Foreskin keratinocyte (primary cell): ENCODE measurements at places on chromosomes 13 and 19.

DNA sequence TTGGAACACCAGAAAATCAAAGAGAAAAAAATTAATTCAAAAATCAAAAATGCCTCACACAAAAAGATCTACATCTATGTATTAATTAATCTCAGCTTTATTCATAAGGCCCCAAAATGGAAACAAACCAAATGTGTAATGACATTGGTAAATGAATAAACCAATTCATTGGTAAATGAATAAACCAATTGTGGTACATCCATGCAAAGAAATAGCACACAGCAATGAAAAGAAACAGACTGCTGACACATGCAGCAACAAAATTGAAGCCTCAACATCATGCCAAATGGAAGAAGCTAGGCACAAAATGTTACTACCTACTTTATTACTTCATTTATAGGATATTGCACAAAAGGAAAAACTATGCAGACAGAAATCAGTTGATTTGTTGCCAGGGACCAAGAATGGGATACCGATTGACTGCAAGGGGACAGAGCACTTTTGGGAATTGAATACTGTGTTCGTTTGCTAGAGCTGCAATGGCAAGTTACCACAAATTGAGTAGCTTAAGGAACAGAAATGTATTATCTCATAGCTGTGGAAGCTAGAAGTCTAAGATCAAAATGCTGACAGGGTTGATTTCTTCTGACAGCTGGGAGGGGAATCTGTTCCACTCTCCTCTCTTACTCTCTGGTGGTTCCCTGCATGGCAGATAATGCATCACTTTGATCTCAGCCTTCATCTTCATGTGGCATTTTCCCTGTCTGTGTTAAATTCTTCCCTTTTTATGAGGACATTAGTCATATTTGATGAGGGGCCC is 252.8 kb downstream of the RFC3 start:
- no peak for DNase-seq

GRCh38 chr13:66795636-66796035 is 434.5 kb downstream of the PCDH9 start:
- no peak for DNase-seq

- DNase-seq: no peak
These were observed 90.7 kb upstream of the STARD13 start for GRCh38 chr13:33376212-33376611.

GRCh38 chr13:96768524-96768923 is 225.8 kb downstream of the OXGR1 start:
- no peak for DNase-seq

- no peak for DNase-seq
These were observed 204.5 kb downstream of the POU4F1 start for GRCh38 chr13:78398743-78399410.

GRCh38 chr13:32746474-32746873 is 160.2 kb downstream of the PDS5B start:
- DNase-seq: no peak

DNA sequence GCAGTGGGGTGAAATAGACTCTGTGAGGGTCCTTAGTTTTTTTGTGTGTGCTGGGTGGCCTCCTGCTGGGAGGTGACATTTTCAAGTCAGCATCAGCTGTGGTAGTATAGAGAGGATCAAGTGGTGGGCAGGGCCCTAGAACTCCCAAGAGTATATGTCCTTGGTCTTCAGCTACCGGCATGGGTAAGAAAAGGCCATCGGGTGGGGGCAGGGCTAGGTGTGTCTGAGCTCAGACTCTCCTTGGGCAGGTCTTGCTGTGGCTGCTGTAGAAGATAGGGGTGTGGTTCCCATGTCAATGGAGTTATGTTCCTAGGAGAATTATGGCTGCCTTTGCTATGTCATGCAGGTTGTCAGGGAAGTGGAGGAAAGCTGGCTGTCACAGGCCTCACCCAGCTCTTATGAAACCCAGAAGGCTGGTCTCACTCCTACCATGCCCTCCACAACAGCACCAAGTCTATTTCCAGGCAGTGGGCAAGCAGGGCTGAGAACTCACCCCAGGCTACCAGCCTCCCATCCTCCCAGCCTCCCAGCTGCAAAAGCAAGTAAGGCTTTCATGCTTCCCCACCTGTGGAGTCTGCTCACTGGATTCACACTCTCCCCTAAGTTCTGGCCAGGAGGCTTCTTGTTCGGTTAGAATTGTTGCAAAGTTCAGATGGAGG is 130.6 kb upstream of the SOX1 start:
- no peak for DNase-seq

DNA sequence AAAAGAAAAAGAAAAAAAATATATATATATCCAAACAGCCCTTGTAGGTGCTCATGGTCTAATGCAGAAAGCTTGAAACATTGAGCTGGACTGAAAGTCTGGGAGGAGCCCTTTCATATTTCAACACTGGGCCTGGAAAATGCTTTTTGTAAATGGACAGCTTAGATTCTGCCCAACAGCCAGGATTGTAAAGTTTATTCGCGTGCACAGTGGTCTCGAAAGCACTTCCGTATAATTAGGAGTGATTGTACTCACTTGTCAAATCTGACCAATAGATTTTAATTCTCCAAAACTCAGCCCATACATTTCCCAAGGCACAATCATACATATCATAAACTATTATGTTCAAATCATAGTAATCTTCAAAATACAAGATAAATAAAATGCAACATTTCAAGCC is 260.1 kb downstream of the COL4A1 start:
- no peak for DNase-seq

GRCh38 chr13:65868099-65868498 is 1362.0 kb downstream of the PCDH9 start:
- no peak for DNase-seq

GRCh38 chr13:110356362-110356761 is 49.3 kb downstream of the COL4A2 start:
- DNase-seq: no peak
